ENCODE measurements at places on chromosomes 3 and 15. TPM values are rescaled to one million over a fixed set of nuclear protein-coding genes. Genes with fewer than 3 reads are reported as not detected.
A peak's percentile ranks its signal among the peaks of the same experiment; 100 is the strongest.

- DNase-seq, result no peak
Measured at GRCh38 chr3:146709969-146710368, 104.8 kb upstream of the PLSCR5 start.

DNA sequence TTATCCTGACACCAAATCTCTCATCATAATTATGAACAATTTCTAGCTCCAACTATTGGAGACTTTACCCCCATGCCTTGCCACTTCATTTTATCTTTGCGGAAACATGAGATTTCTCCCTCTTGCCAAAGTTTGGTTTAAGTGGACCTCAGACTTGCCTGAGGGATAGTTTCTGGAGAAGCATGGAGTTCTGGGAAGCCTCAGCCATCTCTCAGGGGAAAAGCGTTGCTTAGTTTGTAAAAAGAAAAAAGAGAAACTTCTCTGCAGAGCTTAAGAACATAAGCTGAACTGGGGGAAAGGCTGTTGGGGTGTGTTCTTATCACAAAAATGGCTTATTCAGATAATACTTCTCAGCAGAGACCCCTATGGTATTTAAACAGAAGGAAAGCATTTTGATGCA lies 347.4 kb upstream of the ADAMTS9 start:
- DNase-seq, result no peak

DNA sequence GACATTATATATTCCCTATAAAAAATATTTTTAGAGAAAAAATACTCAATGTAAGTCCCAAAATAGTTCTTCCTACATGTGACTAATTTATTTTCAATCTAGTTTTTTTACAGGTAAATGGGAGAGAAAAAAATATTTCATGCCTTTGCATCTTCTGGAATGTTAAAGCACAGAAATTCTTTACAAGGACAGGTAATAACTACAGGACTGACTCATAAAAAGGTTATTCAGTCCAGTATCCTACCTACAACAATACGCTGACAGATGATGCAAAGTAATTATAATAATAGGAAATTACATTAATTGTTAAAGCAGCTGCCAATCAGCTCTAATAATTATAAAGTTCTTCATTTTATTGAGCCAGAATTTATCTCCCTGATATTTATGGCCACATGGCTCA lies 147.5 kb downstream of the MYO9A start:
- DNase-seq, result no peak

- DNase-seq, result no peak
Measured at GRCh38 chr15:52394118-52394517, 98.5 kb upstream of the MYO5C start.

- DNase-seq, result no peak
Measured at GRCh38 chr3:14849638-14850230, 31.0 kb downstream of the FGD5 start.

GAP43 gene
- total RNA-seq, result not detected

GRCh38 chr3:31671976-31672375 lies 139.3 kb downstream of the STT3B start:
- DNase-seq, result no peak

- DNase-seq, result peak; percentile 68
Measured at GRCh38 chr15:67101911-67102598, 36.7 kb downstream of the SMAD3 start.

MRAS gene
- total RNA-seq, result not detected
